ENCODE measurements at places on chromosomes 13 and 19.

GRCh38 chr19:6608940-6609339 is 18.0 kb upstream of the CD70 start:
- DNase-seq, result no peak

GRCh38 chr19:18896421-18896841 is 473 bp upstream of the CERS1 start:
- DNase-seq, result no peak

DNA sequence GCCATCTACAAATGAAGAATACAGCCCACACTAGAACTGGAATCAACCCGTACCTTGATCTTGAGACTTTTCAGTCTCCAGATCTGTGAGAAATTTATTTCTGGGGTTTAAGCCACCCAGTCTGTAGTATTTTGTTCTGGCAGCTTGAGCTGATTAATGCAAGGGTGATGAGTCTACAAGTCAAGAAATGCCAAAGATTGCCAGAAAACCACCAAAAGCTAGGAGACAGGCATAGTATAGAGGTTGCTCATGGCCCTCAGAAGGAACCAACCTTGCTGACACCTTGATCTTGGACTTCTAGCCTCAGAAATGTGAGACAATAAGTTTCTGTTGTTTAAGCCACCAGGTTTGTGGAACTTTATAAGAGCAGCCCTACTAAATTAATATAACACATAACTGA is 428.2 kb upstream of the KLF12 start:
- no peak for DNase-seq

GRCh38 chr13:27016875-27017274 is 154.7 kb downstream of the USP12 start:
- no peak for DNase-seq

DNA sequence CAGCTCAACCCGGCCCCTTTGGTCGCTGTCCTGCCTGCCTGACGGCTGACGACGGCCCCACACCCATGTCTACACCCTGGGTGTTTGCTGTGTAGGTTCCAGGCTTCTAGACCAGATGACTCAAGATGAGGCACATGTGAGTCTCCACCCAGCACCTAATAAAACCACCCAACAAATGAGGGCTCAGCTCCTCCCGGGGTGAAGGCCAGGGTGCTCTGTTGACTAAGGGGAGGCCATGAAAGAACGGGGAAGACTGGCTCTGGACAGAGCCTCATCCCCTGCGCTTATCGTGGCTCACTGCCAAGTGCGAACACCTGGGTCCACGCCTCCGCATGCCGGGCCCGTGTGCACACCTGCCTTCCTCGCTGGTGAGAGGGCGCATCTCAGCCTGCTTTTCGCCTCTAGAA is 39.6 kb downstream of the COL4A2 start:
- no peak for DNase-seq

DNA sequence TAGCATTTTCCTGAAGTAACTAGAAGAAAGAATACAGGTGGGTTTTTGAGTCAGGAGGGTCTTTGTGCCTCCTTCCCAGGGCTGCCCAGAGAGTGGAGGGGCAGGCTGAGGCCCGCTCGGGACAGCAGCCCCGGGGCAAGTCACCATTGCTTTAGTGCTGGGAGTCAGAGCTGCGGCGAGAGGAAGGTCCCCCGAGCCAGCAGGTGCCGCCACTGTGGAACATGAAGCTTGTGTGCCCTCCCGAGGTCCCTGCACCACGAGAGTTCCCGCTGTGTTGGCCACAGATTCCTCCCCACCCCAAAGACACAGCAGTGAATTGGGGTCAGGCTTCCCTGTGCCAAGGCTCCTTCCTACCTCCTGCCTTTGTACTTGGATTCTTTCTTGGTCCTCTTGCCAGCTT is 50.9 kb upstream of the TEX29 start:
- DNase-seq, result no peak

- no peak for DNase-seq
Observed at GRCh38 chr13:102707467-102707866, 12.6 kb upstream of the METTL21C start.

- no peak for DNase-seq
Observed at GRCh38 chr13:29523199-29523961, 72.1 kb downstream of the SLC7A1 start.

- no peak for DNase-seq
Observed at GRCh38 chr19:55901369-55902079, 30.6 kb downstream of the NLRP13 start.

- DNase-seq, result no peak
Observed at GRCh38 chr13:43293008-43293407, 269.6 kb downstream of the DNAJC15 start.

Data from GM19239 (cell line).